ENCODE measurements at places on chromosomes 12 and 14.

GRCh38 chr12:26696613-26697092 is 136.3 kb downstream of the ITPR2 start:
- no peak for DNase-seq

DNA sequence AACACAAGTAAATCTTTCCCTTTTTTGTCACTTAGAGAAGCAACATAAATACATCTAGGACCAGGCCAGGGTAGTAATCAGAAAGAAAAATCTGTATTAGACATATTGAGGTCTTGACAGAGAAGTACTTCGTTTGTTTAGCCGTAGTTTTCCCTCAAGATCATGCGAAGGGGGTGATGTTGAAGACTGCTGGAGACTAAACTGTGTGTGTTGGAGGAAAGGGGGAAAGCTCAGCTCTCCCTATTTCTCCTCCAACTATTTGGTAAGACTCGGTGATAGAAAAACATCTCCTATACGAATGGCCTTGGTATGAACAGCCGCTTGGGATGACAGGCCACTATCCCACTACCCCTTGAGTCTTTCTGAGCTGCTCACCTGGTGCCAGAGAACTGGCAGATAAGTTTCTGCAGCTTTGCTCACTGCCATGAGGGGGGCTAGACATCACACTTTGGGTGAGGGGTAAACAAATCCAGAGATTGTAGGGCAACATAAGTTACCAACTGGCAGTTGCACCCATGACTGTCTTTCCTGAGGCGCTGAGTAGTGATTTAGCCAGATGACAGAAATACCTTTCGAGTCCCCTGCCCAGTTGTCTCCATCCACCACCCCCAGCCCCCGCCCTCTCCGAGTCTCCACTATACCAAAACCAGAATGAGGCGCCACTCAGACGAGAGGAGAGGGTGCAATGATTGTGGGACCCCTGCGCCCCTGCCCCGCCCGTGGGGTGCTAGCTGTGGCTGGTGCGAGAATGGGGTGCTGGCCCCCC is 685 bp downstream of the VAMP1 start:
- DNase-seq, result no peak

DNA sequence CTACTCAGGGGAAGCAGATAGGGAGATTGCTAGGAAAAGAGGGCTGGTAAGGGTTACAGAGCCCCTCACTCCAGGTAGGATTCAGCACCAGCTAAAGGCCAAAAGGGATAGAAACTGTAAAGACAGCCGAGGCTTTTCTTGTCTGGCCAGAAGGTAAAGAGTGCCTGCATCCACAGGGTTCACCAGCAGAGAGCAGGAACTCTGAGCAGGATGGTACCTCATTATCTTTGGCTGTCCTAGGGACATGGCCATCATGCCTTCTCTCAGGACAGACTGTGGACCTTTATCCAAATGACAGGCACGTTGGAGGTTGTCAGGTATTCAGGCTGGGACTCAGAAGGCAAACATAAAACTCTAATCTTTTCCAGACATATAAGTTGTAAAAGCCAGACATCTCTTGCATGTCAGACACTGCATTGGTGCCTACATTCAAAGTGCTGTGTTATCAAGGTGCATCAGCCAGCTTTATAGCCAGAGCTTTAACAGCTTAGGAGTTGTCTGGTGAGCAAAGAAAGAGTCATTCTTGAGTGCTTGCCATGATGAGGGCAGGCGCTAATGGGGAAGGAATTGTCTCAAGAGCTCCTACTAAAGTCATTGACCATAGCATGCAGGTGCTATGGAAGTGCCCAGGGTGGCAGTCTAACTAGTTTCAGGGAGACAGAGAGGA is 89.5 kb downstream of the PELI2 start:
- no peak for DNase-seq

DNA sequence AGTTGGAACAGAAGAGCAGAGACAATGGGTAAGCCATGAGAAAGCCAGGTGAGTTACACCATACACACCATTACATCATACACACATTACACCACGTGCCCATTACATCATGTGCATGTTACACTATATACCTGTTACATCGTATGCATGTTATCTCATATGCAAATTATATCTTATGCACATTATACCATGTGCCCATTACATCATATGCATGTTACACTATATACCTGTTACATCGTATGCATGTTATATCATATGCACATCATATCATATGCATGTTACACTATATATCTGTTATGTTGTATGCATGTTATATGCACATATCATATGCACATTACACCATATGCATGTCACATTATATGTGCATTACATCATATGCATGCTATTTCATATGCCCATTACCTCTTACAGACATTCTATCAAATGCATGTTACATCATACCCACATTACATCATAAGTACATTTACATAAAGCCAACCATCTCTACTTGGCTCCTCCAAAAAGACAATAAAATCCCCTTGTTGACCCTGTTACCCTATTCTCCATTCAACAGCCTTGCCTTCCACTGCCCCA is 207.2 kb downstream of the KSR2 start:
- no peak for DNase-seq

DNA sequence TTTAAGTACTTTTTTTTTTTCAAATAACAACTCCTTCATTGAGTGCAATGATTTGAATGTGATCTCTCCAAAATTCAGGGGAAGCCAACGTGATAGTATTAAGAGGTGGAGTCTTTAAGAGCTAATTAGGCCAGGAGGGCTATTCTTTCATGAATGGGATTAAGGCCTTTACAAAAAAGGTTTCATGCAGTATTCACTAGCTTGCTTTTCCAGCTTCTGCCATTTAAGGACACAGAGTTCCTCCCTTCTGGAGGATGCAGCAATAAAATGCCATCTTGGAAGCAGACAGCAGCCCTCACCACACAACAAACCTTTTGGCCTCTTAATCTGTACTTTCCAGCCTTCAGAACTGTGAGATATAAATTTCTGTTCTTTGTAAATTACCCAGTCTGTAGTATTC is 586.8 kb upstream of the LMO3 start:
- no peak for DNase-seq

GRCh38 chr12:119980242-119980641 is 8.8 kb upstream of the BICDL1 start:
- no peak for DNase-seq

- no peak for DNase-seq
Observed at GRCh38 chr14:75422169-75422568, 5.7 kb upstream of the JDP2 start.

DNA sequence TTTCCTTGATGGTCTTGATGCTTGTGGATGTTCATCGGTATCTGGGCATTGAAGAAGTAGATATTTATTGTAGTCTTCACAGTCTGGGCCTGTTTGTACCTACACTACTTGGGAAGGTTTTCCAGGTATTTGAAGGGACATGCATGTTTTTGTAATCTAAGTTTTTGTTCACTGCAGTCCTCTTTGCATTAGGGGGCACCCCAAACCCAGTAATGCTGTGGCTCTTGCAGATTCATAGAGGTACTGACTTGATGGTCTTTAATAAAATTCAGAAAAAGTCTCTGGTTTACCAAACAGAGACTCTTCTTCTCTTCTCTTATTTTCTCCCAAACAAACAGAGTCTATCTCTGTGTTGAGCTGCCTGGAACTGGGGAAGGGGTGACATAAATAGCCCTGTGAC is 150.9 kb upstream of the SLC16A7 start:
- no peak for DNase-seq

- no peak for DNase-seq
Observed at GRCh38 chr14:90332271-90332584, 487 bp upstream of the NRDE2 start.

GRCh38 chr12:113316155-113316554 is 18.8 kb downstream of the SLC8B1 start:
- DNase-seq, result no peak

GRCh38 chr12:2319136-2319535 is 266.3 kb downstream of the CACNA1C start:
- no peak for DNase-seq

- DNase-seq, result no peak
Observed at GRCh38 chr14:45199230-45199629, 53.8 kb downstream of the MIS18BP1 start.

DNA sequence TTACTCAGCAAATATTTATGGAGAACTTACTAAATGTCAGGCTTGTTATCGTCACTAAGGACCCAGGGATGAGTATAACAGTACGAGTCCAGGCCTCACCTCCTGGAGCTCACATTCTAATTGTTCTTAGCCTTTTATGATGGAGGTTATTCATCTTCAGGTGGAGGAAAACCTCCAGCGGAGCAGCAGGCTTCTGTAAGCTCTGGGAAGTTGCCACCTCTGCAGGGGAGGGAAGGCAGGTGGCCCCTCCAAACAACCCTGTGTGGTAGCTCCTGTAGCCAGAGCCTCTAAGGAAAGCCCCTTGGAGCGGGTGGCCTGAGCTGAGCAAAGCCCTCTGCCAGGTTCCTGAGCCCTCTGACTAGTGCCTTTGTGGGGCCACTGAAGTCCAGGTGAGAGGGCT is 104.1 kb downstream of the SMOC1 start:
- no peak for DNase-seq

DNA sequence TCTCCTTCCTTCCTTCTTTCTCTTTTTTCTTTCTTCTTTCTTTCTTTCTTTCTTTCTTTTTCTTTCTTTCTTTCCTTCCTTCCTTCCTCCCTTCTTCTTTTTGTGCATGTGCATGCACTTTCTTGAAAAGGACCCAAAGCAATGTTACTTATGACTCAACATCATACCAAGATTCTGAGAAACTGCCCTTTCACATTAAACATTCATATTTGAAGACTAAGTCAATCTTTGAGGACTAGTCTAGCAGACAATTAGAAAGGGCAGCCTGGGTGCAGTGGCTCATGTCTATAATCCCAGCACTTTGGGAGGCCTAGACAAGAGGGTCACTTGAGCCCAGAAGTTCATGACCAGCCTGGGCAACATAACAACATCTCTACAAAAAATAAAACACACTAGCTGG is 212.8 kb upstream of the KITLG start:
- DNase-seq, result no peak

DNA sequence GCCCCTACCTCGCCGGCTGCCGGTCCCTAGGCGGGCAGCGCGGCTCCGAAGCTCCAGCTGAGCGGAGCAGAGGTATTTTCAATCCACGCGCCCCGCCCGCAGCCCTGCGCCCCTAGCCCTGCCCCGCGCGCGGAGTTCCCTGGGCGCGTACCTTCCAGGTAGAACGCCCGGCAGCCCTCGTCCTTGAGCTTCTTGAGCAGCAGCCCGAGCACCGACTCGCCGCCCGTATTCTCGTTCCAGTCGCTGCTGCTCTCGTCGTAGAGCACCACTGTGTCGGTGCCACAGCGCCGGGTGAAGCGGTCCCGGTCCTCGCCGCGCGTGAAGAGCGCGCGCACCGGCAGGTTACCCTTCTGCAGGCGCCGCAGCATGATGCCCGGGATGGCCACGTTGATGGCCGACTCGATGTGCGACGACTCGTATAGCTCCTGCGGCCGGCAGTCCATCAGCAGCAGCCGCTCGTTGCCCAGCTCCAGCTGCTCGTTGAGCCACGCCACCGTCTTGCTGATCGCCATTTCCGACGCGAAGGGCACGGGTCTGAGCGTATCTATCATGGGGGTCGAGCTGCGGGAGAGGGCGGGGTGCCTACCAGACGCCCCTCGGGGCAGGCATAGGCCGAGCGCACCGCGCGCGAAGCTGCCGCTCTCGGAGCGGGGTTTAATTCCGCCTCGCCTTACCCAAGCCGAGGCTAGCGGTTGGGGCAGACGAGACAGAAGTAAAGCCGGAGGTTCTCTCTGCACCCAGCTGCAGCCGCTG is 636 bp downstream of the DUSP6 start:
- peak; percentile 36 for DNase-seq

GRCh38 chr14:96727491-96727890 is 69.7 kb upstream of the VRK1 start:
- no peak for DNase-seq

DNA sequence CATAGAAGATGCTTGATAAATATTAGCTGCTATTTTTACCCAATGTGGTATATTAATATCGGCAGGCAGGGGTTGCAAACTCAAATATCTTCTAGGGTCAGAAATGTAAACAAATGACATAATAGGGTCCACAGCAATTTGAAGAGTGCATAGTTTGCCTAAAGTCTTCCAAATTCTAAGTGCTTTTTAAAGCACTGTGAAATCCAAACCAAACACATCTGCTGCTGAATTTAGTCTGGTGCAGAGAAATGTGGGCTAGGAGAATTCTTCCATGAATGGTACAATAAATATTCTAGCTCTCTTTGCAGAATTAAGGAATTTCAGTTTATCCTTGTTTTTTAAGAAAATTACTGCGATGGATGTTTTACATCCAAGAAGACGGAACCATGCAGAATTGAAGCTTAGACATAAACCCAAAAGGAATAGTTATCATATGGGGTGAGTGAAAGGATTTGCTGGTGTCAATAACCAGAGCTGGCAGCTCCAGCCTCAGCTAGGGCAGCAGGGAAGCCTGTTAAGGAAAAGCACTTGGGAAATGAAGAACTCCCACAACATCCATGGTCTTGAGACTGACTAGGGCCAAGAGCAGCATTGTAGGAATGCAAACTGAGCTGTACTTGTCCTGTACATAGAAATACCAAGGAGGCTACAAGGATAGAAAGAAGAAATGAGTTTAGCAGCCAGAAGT is 65.5 kb downstream of the PTPRR start:
- DNase-seq, result no peak

GRCh38 chr14:39581474-39581873 is 149.2 kb upstream of the FBXO33 start:
- no peak for DNase-seq

DNA sequence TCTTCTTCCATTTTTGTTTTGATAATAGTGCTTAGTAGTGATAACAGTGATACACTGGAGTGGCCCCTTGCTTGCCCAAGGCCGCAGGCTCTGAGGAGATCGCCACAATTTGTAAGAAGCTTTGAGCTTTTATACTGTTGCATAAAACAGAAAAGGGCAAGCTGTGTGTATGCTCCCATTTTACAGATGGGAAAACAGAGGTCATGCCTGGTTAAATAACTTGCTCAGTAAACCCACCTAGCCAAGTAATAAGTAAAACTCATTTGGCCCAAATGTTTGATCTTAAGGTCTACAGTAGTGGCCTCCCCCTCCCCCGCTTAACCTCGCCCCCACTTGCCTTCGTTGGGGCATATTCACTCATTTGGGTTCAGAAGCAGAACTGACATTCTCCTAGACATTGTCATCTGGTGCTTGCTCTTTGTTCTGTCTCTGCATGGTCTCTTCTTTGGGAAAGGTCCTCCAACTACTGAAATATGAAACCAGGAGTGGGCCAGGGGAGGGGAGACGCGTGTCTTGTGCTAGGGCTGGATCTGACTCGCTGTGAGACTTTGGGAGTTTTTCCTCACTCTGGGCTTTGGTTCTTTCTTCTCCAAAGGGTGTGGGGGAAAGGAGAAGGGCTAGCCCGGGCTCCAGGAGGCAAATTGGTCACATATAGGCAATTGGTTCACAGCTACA is 88.1 kb downstream of the PAPOLA start:
- no peak for DNase-seq

GRCh38 chr12:45131506-45131905 is 80.6 kb upstream of the DBX2 start:
- DNase-seq, result no peak

DNA sequence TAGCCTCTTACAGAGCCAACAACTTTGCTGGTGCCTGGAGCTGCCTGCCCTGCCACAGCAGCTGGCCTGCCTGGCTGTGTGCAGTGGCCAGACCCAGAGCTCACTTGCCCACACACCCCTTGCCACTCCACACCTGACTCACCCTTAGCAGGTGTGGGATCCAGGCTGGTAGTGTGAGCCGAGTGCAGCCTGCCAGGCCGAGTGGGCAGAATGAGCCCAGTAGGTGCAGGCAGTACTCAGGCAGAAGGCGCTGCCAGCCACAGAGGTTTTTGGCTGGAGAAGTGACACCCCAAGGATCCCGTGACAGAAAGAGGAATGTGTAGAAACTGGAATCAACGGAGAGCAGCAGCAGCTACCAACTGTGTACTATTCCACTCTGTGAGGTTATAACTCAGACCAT is 29.8 kb upstream of the PYGL start:
- no peak for DNase-seq
